Hematopoietic multipotent progenitor cell treated with erythropoietin and hydrocortisone succinate and interleukin-3 and kit ligand, for 8 days (in vitro differentiated cells): ENCODE measurements at places on chromosomes 1 and 21.

GRCh38 chr1:33358795-33359503, 38.1 kb upstream of the A3GALT2 start:
- DNase-seq: no peak

GRCh38 chr1:30377230-30378002, 346.0 kb downstream of the MATN1 start:
- no peak for DNase-seq

DNA sequence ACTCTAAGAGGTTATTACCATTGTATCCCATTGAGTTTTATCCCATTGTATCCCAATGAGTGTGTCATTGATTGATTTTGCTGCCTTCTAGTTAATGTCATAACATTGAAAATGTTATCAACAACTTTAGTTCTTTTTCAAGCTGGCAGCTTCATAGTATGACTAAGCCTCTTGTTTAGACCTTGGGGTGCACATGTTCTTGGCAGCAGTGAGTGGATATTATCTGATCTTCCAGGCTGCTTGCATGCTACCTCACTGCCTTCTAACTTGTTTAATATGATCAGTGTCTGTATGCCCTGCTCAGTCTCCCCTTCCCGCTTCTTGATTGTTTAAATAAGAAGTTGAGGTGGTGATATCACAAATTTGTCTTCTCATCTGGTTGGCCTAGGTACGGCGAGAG, 24.6 kb downstream of the NTPCR start:
- DNase-seq: peak; percentile 74

- DNase-seq: no peak
These were observed 36.2 kb upstream of the EFCAB14 start for GRCh38 chr1:46755121-46755520.

DNA sequence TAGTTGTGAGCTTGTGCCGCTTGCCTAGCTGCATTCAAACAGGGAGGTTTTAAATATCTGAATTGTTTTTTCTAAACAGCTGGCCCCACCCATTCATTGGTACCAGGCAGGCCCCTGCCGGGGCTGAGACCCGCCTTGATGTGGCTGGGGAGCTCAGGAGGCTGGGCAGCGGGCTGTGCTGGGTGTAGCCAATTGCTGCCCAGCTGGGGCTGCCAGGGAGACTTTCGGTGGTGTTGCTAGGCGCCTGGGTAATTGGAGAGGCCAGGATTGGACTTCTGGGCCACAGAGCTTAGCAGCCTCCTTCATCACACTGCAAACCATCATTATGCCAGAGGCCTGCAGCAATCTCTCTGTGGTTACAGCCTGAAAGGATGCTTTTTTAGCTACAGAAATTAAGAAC, 12.2 kb downstream of the RHBDL2 start:
- no peak for DNase-seq
